ENCODE measurements at places on chromosomes 12 and 14. TPM values are rescaled to one million over a fixed set of nuclear protein-coding genes. Genes with fewer than 3 reads are reported as not detected.
A peak's percentile ranks its signal among the peaks of the same experiment; 100 is the strongest.

DNA sequence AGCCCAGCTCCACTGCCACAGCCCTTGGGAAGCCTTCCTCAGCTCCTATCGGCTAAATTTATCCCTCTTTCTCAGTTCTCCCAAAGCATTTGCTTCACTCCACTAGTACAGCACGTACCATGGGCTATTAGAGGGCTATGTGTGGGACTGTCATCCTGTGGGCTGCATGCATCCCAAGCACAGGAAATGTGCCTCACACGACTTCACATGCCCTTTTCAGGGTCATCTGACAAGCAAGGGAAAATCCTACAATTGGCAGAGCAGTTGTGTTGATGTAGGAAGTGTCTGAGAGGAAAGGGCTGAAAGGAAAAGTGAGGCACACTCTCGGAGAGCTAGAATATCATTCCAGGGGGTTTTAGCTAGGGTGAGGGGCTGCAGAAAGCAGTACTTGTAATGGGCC is 47.6 kb downstream of the NINJ2 start:
- DNase-seq, result no peak

Gene ZC2HC1C
- total RNA-seq, result 3.2 TPM

Gene PTPRR
- 0.34 TPM for total RNA-seq

GRCh38 chr12:130111965-130112496 is 50.2 kb upstream of the FZD10 start:
- DNase-seq, result no peak

GRCh38 chr14:106309423-106309822 is 783.0 kb downstream of the TMEM121 start:
- no peak for DNase-seq

Gene GNG2
- 245 TPM for total RNA-seq

- DNase-seq, result peak; percentile 44
Observed at GRCh38 chr12:109131154-109132050, 15.0 kb downstream of the ACACB start.

Gene PLEK2
- not detected for total RNA-seq

Gene TAS2R30
- 5.1 TPM for total RNA-seq

- no peak for DNase-seq
Observed at GRCh38 chr12:66813137-66813892, 134.4 kb upstream of the GRIP1 start.

Gene SLCO1C1
- total RNA-seq, result not detected

Gene CABP1
- 0.83 TPM for total RNA-seq

DNA sequence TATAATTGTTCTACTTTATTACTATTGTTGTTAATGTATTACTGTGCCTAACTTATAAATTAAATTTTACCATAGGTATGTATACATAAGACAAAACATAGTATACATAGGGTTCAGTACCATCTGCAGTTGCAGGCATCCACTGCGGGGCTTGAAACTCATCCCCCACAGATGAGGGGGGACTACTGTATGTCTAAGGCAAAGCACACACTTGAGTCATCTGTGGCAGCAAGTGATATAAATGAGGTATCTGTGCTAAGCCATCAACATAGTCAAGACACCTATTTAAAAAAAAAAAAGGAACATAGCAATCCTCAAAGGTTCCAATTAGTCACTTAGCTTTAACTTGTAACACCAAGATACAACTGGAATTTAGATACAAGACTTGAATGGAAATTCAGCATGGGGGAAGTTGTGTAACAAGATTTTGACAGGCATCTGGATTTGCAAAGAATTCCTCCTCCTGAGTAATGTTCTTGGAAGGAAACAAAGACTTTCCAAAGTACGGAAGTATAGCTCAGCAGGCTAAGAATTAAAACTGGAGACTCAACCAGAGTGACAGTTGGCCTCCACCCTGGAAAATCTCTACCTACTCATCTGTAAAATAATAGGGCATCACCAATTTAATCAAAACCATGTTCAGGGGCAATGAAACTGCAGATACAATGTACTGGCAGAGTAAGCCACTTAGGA is 14.9 kb downstream of the DCAF5 start:
- no peak for DNase-seq

DNA sequence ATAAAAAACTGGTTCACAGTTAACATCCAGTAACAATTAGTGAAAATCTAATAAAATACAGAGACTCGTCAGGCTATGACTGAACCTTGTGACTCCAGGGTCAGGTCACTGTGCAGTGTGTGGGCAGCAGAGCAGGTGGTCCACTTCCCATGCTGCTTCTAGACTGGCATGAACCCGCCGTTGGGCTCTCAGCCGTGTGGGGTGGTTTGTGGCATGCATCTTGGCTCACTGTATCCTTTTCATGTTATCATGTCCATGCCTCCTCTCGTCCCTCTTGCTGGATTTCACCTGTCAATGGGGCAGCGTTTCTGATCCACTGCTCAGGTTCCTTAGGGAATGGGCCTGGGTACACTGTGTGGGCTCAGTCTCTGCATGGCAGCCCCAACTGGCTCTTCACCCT is 57.3 kb downstream of the EP400 start:
- DNase-seq, result no peak

DNA sequence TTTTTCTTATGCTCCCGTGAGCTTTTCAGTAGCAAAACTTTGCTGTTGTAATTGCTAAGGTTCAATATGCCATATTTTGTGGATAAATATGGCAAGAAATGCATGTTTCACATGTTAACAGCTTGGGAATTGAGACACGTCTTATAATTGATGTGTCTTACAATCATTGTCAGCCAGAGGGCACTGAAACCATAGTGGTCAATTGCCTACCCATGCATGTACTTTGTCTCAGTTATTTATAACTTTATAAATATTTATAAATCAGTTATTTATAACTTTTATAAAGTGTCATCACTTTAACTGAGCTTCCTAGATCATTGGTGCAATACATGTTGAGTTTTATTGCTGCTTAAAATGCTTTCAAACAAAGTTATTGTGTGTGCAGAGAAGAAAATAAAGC is 82.0 kb downstream of the CATSPERB start:
- DNase-seq, result no peak

Gene MYF6
- not detected for total RNA-seq

Gene TSPAN9
- 142 TPM for total RNA-seq

Gene C3AR1
- total RNA-seq, result not detected

Gene NANOG
- 1.3 TPM for total RNA-seq

DNA sequence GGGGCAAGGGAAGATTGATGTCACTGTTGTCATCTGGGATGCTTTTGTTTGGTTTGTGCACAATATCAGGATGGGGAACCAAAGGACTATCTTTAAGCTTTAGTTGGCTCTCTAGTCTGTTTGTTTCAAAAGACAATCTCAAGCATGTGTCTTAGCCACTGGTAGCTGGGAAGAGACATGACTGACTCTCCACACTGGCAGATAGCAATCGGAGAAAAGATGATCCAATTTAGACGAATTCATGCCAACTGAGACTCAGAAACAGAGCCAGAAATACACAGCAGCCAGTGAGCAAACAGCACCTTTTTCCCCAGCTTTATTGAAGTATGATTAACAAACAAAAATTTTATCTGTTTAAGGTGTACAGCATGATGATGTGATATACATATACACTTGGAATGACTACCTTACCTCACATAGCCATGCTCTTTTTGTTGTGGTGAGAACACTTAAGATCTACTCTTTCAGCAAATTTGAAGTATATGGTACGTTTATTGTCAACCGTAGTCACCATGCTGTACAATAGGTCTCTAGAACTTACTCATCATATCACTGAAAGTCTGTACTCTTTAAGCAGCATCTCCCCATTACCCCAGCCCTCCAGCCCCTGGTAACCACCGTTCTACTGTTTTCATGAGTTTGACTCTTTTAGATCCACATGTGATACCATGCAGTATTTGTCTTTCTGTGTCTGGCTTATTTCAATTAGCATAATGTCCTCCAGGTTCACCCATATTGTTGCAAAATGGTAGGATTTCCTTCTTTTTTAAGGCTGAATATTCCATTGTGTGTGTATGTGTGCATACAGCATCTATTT is 50.6 kb downstream of the DUSP16 start:
- no peak for DNase-seq

DNA sequence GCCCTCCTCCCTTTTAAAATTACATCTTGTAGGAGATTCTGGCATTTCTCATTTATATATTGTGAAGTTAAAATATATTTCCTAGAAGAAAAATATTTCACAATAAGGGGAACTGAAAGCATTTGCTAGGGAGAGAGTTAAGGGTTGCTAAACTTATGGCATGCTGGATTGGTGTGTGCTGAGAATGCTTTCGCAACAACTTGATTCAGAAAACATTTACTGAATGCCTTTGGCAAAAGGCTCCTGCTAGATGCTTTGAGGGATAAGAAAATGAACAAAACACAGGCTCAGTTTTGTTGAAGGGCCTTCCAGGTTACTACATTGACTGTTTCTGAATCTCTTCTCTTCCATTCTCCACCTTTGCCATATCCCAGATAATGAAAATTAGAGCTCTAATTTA is 67.5 kb downstream of the DIP2B start:
- DNase-seq, result no peak

Gene TPPP2
- not detected for total RNA-seq

DNA sequence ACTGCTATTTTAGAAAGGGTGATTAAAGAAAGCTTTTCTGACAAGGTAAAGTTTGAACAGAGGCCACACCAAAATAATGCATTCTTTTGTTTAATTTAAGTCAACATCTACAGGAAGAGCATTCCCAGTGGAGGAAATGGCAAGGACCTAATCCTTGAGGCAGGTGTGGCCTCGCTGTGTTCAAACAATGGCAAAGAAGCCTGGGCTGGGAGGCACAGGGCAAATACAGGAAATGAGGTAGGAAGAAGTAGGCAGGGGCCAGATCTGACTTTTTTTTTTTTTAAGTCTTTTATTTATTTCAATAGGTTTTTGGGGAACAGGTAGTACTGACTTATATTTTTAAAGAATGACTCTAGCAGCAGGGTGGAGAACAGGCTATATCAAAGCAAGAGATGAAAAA is 53.5 kb downstream of the ARMH4 start:
- no peak for DNase-seq

Gene MYO1H
- 0.27 TPM for total RNA-seq

Gene ACSM4
- total RNA-seq, result not detected

DNA sequence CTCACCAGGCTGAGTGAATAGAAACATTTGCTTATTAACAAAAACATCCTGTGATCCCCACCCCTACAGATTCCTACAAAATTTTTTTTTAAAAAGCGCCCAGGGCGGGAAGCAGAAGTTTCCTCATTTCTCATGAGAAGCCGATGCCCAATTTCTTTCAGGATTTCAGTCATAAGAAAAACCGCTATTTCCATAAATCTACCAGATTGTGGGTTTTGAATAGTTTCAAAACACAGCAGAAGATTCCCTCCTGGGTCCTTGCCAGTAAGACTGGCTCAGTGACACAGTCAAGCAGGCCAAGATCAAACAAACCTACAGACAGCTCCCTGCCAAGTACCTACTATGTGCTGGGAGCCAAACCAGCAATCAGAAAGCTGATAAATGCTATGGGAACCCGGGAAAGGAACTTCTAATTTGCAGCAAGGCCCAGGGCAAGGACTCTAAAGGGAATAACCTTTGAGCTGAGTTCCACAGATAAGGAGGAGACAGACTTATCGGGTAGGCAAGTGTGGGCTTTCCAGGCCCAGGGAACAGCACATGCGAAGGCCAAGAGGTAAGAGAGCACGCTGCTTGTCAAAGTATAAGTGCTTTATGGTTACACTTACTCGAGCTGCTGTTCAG is 68.7 kb downstream of the CCDC88C start:
- no peak for DNase-seq

DNA sequence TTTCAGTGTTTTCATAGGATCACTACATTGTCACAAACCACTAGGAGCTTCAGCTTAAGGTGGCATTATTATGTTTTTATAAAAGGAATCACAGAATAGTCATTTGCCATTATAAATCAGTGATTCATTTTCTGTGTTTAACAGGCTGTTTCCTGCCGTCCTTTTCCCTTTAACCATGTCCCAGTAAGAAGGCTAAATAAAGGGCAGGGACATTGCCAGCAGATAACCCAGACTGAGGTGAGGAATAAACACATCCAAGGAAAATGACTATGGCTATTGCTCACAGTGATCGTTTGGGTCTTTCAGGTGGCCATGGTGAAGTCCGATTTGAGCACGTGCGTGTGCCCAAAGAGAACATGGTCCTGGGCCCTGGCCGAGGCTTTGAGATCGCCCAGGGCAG is 17.9 kb upstream of the ALDH2 start:
- no peak for DNase-seq

DNA sequence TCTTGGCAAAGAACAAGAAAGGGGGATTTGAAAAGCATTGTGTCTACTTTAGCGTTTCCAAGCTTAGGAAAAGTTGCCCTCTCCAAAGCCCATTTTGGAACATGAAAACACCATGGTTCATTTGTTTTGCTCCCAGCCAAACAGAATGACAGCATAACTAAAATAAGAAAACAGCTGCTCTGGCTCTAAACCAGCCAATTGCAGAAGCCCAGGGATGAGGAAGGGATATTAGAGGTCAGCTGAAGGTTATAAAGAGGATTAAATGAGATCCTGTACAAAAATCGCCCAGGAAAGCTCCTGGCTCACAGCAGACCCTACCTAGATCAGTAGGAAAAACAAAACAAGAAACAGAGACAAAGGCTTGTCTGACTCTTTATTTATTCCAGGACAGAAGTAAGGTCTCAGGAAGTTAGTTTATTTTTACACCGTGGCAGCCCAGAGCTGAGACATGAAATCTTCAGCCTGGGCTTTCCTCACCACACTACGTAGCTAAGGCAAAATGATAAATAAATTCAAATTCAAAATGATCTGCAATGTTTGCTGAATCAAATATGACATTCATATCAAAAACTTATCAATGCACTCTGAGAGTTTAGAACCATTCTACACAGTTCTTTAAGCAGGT is 25.9 kb downstream of the SPX start:
- DNase-seq, result no peak

Gene PSME1
- total RNA-seq, result 35.7 TPM

GRCh38 chr12:97994746-97995484 is 520.5 kb upstream of the TMPO start:
- no peak for DNase-seq
